ENCODE measurements at places on chromosomes 3 and 15.
A peak's percentile ranks its signal among the peaks of the same experiment; 100 is the strongest.

- DNase-seq: peak; percentile 63
Observed at GRCh38 chr3:43180027-43180426, 74.1 kb upstream of the POMGNT2 start.

- no peak for DNase-seq
Observed at GRCh38 chr3:130801473-130801872, 54.8 kb upstream of the PIK3R4 start.

DNA sequence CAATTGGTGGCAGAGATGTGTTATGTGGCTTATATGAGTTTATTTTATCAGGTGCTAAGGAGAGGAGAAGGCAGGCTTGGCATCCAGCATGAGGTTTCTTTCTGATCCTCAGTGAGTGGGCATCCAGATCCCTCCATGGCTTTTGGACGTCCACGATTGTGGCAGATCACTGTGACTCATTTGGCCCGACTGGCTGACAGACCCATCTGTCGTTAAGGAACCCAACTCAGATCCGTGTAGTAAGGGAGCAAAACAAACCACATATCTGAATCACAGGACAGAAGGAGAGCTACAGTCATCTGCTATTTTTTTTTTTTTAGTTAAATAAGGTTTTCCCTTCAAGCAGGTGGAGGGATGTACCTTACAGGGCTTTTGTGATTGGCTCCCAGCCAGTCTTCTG is 197.0 kb upstream of the KCNH8 start:
- no peak for DNase-seq

DNA sequence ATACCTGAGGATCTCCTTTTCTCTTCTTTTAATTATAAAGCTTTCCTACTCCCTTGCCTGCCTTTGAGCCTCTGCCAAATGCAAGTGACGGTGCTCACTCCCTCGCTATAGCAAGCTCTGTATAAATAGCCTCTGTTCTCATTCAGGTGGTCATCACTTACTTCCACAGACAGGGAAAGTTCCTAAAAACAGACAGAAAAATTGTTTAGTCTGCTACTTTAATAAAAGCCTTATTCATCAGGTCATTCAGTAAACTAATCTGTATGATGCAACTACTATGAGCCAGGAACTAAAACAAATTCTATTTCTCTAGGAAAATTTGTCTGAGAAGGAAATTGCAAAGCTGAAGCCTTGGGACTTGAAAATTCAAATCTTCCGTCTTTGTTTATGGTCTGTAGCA is 10.2 kb upstream of the DLG1 start:
- DNase-seq: no peak

DNA sequence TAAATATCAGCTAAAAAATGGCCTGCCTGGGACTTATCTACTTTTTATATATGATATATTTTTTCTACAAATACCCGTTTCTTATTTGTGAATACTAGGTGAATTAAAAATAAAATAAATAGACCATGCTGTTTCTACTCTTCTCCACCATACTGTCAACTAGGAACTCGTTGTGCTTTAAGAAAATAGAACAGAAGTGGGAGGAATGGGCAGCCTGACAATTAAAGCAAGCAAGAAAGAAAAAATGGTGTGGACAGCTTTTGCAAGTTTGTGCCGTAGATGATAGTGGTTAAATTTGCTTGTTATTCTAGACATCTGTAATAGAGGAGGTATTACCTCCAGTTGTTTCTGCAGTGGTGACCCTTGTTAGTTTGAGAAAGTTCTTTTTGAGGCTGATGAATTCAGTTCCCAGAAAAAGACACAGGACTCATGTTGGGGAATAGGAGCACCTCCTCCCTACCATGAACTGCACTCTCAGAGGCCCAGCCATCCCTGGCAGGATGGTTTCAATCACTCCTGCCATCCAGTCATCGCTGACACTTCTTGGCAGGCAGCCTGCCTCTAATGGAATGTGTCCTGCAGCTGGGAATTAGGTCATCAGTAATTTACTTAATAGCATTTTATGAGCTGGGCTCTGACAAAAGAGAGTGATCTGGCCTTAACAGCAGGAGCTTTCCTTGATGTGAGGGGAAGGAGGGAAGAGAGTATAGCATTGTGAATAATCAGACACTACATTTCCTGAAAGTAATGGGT is 105.0 kb upstream of the GAP43 start:
- no peak for DNase-seq

DNA sequence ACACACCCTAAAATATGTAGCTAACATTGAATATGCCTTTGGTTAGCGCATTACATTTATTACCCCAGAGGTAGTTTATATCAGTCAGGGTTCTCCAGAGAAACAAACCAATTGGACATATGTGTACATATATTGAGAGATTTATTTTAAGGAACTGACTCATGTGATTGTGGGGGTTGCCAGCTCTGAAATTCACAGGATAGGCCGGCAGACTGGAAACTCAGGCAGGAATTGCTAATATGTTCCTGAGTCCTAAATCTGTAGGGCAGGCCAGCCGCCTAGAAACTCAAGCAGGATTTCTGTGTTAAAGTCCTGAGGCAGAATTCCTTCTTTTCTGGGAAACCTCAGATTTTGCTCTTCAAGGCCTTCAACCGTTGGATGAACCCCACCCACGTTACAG is 189.7 kb downstream of the CDIN1 start:
- no peak for DNase-seq

GRCh38 chr3:39106281-39106811 is 1.1 kb downstream of the GORASP1 start:
- DNase-seq: no peak

- DNase-seq: no peak
Observed at GRCh38 chr15:81941479-81941878, 104.3 kb downstream of the MEX3B start.

DNA sequence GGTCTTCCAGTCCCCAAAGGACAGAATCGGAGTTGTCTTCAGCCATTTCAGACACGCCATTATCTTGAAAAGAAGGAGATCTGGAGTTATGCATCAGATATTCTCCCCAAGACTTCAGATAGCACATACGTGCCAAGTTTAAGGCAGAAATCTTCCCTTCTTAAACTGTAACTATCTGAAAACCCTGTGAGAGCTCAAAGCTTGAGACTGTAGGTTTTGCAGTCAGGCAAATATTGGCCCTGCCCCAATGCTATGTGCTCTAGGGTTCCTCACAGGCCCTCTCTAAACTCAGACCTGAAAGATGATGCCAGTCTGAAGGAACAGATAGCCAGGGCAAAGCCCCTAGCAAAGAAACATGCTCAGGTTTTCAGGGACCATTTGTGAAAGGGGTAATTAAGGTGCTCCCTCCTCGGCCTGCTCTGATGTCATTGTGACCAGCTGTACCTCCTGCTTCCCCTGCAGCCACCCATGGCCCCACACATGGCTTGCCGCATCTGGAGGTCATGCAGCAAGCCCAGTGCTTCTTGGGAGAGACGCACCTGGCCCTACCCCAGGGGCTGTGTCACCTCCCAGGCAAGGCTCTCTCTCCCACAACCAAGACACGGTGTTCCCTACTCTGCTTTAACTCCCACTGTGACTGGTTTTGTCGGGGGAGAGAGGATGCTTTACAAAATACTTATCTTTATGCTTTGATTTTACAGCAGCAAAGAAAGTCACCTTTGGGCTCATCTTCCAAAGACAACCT is 53.4 kb upstream of the POMGNT2 start:
- DNase-seq: no peak

GRCh38 chr3:12773710-12774086 is 14.6 kb upstream of the TMEM40 start:
- DNase-seq: no peak

DNA sequence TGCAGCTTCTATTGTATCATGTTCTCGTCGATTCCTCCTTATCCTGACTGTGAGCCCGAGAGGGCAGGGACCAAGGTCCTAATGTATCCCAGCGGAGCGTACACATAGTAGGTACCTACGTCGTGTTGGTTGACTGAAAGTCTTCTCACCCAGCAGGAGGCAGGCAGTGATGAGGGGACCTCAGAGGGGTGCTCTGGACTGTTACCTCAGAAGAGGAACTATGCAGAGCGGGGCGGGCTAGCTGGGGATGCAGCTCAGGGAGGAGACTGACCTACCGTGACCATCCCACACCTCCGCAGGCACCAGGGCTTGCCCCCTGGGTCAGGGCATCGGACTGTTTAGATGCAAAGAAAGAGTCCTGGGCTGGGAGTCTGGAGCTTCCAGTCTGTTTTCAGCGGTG is 11.4 kb downstream of the CHAC1 start:
- DNase-seq: no peak

GRCh38 chr15:74317820-74318375 is 49.5 kb downstream of the CYP11A1 start:
- DNase-seq: no peak

- no peak for DNase-seq
Observed at GRCh38 chr3:42042747-42043098, 48.4 kb upstream of the TRAK1 start.

GRCh38 chr3:19213603-19214220 is 65.4 kb downstream of the KCNH8 start:
- DNase-seq: no peak

- DNase-seq: no peak
Observed at GRCh38 chr15:62485170-62485720, 320.2 kb upstream of the C2CD4B start.

GRCh38 chr3:11568503-11569155 is 75.1 kb downstream of the VGLL4 start:
- DNase-seq: no peak

DNA sequence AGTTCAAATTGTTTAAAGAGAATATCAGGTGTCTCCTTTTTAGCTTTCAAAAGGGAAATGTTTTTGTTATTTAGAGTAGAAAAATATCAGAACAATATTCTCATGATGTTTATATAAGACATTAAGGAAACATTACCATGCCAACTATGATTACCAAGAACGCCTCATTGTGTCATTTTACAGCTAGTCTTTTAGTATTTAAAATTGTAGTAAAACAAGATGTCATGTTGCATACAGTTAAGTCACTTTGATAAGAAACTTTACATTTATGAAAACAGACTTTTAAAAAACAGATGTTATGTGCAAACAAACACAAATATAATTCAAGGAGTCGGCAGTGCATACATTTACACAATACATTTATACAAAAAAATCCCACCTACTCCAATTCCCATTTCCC is 4.4 kb downstream of the PLSCR4 start:
- DNase-seq: no peak

DNA sequence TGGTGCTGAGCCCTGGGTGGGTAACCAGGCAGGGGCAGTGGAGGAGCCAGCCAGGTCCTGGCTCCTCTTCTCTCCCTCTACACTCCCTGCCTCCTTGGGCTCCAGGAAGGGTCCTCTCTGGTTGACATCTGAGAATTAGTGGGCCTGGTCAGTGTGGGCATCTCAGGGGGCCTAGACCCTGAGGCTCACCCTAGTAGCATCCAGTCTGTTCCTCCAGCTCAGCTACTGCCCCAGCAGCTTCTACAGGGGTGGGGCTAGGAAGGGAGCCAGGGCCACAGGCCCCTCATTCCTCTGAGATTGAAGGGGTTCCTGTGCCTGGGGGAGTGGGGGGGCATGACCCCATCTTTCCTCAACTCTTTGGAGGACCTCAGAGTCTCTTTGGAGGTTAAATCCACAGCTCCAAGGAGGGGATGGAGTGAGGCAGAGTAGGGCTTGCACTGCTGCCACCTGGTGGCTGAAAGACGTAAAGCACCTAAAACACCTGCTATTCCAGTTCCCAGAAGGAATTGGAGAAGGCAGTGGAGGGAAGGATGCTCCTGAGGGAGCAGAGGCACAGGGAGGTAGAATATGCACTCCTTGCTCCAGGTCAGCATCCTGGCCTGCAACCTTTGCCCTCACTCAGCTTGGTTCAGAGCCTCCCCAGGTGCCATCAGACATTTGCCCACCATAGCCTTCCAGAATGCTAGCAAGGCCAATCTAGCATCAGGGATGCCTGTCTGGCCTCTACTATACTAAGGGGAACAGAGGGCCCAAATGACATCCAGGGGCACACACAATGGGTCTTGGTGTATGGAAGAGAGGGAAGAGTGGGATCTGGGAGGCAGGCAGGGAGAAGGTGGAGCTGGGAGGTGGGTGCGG is 25.1 kb downstream of the C3orf18 start:
- peak; percentile 65 for DNase-seq

DNA sequence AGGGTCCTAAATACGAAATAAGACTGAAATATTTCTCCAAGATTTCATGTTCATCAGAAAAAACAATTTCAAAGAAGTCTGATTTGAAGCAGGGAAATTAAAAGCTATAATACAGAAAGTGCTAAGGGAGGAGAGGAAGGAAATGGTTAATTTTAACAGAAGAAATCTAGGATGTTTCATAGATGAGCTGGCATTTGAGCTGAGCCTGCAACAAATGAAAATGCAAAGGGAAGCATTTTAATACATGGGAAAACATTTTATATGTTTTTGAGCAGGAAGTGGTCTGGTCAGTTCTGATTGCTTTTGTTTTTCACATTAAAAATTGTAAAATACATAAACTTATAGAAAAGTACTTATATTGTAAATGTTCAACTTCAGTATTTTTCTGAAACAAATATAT is 17.2 kb upstream of the RAP2B start:
- DNase-seq: no peak

- DNase-seq: no peak
Observed at GRCh38 chr3:94063496-94064119, 747 bp downstream of the NSUN3 start.

DNA sequence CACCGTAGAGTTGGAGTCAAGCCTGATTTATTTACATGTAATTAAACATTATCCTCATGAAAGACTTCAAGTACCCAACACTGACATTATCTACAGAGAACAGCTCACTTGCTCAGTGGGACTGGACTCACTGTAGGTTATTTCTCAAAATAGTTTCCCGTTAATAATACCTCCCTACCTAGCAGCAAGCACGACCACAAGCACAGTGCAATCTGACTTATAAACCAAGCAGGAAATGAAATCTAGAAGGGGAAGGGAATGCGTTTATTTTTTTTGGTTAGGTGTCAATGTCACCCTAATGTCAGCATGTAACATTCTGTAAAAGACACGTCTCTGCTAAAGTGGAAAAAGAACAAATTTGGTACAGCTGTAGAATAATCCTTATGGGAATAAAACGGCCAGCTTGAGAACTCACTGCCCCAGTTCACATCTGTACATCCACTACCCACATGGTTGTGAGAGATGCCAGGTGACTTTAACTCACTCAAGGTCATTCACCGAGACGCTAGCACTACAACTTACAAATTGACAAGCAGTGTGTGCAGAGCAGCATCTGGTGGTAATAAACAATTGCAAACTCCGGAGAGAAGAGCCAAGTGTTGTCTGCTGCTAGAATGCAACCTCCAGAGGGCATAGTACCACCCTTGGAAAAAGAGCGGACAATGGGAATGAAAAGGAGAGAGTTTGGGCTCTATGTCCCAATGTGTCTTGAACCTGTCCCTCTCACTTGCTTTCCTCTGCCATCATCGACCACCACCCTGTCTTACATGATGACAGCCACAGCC is 242.5 kb downstream of the CADPS start:
- no peak for DNase-seq

DNA sequence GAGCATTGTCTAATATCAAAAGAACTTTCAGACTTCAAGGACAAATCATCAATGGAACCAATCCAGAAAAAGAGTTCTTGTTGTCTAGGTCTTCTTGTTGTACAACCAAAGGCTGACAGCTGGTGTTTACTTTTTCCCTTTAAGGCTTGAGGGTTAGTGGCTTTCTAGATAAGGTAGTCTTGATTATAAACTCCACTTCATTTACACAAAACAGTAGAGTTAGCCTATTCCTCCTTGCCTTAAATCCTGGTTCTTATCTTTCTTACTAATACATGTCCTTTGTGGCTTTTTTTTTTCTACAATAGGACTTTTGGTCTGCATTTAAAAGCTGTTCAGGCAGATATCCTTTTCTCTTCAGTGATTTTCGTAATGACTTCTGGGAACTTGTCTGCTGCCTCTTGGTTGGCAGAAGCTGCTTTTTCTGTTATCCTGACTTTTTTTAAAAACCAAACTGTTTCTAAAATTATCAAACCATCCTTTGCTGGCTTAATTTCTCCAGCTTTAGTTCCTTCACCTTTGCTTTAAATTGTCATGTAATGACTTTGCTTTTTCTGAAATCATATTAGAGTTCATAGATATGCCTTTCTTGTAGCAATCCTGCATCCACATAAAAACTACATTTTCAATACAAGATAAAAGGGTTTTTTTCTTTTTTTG is 44.8 kb downstream of the STRIT1 start:
- DNase-seq: no peak
